ENCODE measurements at places on chromosomes 11 and 22.

- DNase-seq = no peak
These were observed 23.6 kb downstream of the FBLN1 start for GRCh38 chr22:45526281-45526680.

- peak; percentile 56 for DNase-seq
These were observed 91.4 kb upstream of the APOA1 start for GRCh38 chr11:116928845-116929244.

- DNase-seq = no peak
These were observed 350.4 kb downstream of the DDX10 start for GRCh38 chr11:109015283-109015682.

DNA sequence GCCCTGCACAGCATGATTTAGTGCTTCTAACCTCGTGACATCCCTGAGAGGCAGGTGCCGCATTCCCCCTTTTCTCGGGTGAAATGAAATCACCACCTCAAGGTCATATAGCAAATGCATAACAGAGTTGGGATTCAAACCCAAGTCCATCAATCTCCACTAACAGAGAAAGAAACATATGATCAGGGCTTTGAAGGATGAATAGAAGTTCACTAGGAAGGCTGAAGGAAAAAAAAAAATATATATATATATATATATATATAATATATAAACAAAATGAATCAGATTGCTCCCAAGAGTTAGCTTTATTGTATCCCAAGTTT lies 12.1 kb upstream of the ARHGEF17 start:
- no peak for DNase-seq

- no peak for DNase-seq
These were observed 3.1 kb downstream of the TP53AIP1 start for GRCh38 chr11:128939591-128939990.

- no peak for DNase-seq
These were observed 721.4 kb downstream of the FAM181B start for GRCh38 chr11:82012276-82012675.

DNA sequence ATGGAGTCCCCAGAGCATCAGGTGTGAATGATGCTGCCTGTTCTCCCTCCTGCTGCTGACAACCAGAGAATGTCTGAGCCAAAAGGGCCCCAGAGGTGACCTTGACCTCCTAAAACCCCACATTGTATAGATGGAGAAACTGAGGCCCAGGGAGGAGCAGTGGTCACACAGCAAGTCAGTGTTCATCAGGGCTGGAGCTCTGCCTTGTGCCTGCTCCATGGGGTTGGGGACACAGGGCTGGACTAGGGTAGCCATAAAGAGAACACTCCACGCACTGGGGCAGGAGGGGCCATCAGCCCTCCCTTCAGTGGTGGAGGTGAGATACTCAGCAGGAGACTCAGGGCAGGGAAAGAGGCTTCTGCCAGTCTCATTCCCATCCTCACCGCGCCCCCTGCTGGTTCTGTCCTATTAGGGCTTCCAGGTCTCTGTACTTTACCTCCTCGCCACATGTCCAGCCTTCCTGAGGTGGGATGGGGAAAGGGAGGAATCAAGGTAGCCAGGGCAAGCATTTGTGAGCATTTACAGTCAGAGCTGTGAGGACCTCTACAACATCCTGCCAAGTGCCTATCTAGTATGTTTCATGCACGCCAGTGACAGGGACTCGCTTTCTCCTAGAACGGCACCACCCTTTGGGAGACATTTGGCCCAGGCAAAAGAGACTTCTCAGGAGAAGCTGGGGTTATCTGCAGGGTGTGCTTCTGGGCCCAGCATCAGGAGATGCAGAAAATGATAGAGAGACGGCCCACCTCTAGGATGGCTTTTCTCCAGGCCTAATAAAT lies 43.2 kb downstream of the NEU3 start:
- peak; percentile 64 for DNase-seq

DNA sequence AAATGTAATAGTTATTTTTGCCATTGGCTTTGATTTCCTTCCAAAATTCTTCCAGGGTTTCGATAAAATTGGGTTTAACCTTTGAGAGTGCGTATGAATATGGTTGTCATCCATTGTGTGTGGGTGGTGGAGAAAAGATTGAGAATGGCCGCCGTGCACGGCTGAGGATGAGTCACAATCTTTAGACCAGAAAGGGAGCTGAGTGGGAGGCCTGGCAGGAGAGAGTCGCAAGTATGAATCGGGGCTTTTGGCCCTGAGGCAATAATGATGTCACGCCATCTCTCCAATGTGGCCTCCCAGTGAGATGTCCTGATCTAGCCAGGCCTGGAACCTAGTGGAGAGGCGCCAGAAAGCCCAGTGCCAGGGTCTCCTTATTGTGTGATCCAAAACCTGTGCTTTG lies 33.1 kb upstream of the SMPD1 start:
- DNase-seq = peak; percentile 46

DNA sequence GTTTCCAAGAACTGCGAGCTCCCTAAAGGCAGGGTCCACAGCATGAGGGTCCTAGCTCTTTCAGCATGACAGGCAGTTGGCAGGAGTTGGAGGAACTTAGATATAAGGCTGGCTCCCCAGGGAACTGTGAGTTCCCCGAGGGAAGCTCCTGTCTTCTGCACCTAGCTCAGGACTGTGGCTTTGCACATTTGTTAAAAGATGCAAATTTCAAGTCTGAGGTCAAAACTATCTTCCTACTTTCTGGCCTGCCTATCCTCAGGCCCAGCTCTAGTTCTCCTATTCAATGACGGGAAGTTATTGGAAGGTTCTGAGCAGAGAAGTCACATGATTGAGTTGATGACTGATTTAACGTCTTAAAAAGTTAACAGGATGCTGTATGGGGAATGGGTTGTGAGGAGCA lies 11.7 kb upstream of the UCP3 start:
- peak; percentile 54 for DNase-seq

GRCh38 chr11:62786318-62787004 lies 741 bp upstream of the TMEM179B start:
- peak; percentile 92 for DNase-seq

- DNase-seq = peak; percentile 82
These were observed 6.1 kb upstream of the CD82 start for GRCh38 chr11:44559207-44559939.

- DNase-seq = no peak
These were observed 39.5 kb downstream of the B3GAT1 start for GRCh38 chr11:134372536-134372935.

DNA sequence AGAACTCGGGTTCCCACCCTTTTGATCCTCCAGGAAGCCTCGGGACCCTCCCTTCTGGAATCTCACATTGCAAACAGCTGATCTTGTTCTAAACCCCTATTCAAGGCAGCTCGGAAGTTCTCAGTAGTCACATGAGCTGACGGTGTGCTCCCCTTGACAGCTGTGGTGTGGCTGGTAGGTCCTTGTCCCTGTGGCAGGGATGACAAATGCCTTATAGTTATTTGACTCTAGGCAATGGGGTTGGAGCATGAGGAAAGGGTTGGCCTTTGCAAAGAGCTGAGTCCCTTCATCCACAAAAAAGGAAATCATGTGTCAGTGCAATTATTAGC lies 23.6 kb downstream of the EIF4G2 start:
- DNase-seq = no peak

DNA sequence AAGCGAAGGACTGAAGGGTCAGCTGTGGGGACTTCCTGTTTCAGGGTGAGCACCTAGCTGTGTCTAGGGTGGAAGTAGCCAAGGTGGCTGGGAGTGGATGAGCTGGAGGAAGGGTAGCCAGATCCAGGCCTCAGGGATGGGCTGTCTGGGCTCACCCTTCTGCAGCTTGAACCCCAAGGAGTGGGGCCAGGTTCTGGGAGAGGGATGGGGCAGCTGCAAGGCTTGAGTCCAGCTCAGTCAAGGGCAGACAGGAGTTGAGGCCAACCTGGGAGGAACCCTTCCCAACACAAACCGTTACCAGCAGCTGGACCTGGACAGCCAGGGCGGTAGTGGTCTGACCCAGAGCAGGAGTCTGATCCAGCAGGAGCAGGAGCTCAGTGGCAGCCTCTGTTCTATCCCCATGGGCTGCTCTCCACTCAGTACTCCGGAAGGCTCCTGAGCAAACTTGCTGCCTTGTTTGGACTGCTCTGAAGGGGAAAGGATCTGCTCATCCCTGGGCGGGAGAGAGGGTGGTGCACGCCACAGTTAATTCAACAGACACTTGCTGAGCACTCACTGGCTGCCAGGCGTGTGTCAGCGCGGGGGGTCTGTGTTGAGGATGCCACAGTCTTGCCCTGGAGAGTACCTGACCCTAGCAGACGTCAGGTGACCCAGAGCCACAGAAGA lies 53.8 kb upstream of the THY1 start:
- no peak for DNase-seq

GRCh38 chr11:37973941-37974340 lies 1375.9 kb upstream of the RAG2 start:
- no peak for DNase-seq

DNA sequence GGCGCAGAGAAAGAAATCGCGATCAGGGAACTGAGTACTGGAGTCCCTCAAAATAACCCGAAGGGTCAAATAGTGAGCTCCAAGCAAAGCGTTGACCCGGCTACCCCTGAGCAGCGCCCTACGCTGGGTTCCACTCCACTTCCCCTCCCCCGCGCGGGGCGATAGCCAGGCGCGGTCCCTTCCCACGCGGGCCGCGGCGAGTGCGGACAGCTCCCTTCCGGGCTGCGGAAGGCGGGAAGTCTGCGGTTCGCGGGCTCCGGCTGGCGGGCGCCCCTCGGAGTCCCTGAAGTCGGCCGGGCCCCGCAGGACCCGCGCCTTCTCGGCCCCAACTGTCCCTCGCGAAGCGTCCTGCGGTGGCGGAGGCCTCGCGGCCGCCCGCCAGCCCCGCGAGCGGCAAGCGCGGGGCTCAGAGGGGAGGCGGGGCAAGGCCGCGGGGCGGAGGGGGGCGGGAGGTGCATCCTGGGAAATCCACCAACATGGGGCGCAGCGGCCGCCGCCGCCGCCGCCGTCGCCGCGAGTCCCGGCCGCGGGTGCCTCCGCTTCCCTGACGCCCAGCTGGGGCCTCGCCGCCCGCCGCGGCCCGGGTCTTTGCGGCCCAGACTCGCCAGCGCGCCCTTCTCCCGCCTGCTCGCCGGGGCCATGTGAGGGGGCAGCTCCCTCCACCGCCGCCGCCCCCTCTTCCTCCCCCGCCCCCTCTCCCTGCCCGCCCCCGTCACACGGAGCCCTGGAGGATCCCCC lies at the start of gene QSER1:
Gene QSER1, plus strand, starts transcription at position 457 of the 738 bp plus-strand sequence. CDS start 315 bp downstream, outside the sequence.
- peak; percentile 88 for DNase-seq

- no peak for DNase-seq
These were observed 339.3 kb downstream of the DCDC1 start for GRCh38 chr11:31030138-31030792.

GRCh38 chr22:36304429-36304828 lies 51.5 kb downstream of the APOL1 start:
- DNase-seq = no peak

- DNase-seq = peak; percentile 35
These were observed 26.8 kb downstream of the TPCN2 start for GRCh38 chr11:69075421-69076128.

DNA sequence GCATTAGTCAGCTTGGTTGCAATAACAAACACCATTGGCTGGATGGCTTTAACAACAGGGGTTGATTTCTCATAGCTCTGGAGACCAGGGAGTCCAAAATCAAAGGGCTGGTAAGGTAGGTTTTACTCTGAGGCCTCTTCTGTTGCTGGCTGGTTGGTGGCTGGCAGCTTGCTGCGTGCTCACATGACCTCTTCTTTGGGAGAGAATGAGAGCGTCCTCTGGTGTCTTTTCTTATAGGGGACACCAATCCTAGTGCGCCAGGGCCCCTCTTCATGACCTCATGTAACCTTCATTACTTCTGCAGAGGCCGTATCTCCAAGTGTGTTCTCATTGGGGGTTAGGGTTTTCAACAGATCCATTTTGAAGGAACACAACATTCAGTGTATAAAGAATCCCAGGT lies 1308.3 kb downstream of the TBC1D22A start:
- no peak for DNase-seq

GRCh38 chr11:8213376-8213775 lies 44.6 kb upstream of the RIC3 start:
- no peak for DNase-seq

DNA sequence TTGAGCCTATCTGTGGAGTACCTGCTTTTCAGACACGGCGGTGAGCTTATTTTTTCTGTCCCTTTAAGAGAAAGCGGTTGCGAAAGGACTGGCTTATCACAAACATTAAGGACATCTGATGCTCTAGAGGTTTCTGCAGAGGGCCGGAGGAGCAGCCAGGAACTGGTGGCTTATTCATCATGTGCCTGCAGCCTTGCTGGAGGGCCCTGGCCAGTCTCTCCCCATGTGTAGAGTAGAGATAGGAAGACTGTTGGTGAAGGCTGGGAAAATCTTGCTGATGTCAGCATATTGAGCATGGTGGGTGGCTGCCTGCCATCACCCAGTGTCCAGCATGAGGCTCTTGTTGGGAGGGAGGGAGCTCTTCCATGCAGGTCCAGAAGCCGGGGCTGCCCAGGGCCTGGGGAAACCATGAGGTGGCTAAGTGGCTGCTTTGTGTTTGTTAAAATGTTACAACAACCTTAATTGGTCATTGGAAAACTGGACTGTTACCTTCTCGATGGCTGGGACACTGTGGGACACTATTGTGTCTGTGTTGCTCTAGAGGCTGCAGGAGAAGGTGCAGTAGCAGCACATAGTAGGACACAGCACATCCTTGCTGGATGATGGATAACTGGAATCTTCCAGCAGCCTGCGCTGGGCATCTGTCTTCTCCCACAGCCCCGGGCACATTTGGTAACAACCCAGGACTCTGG lies 54.3 kb downstream of the TSPAN18 start:
- DNase-seq = peak; percentile 57

DNA sequence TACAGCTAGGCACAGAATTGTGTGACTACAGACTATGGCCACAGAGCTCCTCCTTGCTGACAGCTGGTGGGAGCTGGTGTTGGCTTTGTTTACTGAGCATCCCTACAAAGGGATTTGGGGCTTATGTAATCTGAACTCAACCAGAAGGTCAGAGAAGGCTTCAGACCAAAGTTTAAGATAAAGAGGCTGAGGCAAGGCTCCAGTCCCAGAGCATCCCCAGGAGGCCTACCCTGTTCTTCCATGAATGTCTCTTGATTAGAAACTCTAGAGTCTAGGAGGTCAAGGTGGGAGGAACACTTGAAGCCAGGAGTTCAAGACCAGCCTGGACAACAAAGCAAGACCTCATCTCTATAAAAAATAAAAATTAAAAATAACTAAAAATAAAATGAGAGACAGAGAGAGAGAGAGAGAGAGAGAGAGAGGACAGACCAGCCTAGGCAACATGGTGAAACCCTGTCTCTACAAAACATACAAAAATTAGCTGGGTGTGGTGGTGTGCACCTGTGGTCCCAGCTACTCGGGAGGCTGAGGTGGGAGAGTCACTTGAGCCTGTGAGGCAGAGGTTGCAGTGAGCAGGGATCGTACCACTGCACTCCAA lies 125.5 kb upstream of the SERPIND1 start:
- no peak for DNase-seq

DNA sequence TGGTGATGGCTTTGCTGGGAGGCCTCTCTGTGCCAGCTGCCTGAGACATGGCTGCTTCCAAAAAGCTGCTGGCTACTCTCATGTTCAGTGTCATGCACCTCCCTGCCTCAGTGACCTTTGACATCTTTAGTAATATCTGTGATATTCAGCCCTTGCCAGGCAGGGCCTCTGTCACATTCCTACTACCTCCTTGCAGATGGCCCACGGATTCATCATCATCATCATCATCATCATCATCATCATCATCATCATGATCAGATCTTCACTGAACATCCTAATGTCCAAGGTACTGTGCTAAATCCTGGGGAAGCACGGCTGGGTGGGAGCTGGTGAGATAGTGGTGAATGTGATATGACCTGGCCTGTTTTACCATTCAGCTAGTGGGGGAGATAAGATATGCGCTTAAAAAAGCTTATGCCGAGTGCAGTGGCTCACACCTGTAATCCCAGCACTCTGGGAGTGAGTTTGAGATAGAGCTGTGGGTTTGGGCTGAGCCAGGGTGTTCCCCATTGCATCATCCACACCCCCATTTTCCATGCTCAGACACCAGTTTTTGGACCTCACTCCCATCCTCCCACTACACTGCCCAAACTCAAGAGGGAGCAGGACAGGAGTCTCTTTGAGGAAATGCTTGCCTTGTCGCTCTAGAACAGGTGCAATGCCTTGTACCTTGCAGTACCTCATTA lies 17.1 kb upstream of the TMPRSS13 start:
- DNase-seq = no peak

All from NB4 (cell line).